RKO (cell line): ENCODE measurements at places on chromosomes 5 and 9.
A peak's percentile ranks its signal among the peaks of the same experiment; 100 is the strongest.

DNA sequence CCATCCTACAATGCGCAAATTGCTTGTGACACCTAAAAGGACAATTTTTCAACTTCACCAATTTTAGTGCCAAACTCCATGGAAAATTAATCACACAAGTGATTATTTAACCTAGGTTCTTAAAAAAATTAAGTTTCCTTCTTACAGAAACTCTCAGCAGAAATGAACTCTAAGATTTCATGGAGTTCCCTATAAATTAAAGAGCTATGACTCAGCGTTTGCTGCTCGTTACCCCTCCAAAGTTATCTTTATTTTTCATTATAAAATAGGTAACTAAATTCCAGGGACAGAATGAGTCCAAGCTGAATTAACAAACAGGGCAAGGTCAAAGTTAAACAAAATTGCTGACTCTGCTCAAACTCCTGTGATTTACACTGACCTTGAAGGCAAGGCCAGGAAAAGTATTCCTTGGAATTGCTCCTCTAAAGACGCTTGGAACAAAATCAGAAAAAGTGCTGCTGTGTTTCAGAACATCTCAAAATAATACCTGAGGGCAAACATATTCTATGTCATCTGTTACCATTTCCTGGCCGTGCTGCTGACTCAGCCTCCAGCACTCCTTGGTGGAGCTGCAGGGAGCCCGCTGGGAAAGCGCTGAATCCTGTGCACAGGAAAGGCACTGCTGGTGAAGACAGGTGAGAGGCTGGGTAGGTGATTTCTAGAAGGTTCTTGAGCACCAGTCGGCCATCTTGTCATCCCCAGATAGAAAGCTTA lies 2.5 kb upstream of the CMBL start:
- DNase-seq: peak; percentile 22

DNA sequence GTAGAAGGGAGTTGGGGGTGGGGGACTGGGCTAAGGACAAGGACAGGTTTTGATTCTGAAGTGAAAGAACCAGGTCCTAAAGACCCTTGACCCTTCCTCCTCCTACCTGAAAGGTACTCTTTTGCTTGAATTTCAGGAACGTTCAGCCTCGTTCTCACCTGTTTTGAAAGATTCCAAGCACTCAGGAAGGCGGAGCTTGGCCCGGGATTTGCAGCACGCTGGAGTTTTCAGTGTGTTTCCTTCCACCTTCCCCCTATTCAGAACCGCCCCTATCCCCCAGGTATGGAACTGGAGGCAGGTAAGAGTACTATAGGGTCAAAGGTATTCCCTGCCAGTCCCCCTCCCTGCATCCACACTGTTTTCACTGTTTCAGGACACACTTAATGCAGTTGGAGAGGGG lies 7.1 kb downstream of the EGR1 start:
- DNase-seq: no peak

GRCh38 chr5:67549296-67549618 lies 352.7 kb upstream of the CD180 start:
- DNase-seq: no peak

DNA sequence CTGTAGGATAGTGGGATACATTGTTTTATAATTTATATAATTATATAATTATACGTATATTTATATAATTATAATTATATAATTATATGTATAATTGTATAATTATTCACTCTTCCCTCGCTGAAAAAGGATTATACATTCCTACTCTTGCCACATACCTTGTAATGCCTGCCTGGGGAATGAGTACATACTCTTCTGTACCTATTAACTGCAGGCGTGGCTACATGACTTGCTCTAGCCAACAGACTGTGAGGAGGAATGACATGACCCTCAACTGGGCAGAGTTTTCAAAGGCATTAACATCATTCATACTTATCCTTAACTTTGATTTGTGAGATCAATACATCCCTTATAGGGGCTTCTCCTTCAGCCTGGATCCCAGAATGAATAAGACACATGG lies 19.1 kb downstream of the ERMP1 start:
- no peak for DNase-seq

DNA sequence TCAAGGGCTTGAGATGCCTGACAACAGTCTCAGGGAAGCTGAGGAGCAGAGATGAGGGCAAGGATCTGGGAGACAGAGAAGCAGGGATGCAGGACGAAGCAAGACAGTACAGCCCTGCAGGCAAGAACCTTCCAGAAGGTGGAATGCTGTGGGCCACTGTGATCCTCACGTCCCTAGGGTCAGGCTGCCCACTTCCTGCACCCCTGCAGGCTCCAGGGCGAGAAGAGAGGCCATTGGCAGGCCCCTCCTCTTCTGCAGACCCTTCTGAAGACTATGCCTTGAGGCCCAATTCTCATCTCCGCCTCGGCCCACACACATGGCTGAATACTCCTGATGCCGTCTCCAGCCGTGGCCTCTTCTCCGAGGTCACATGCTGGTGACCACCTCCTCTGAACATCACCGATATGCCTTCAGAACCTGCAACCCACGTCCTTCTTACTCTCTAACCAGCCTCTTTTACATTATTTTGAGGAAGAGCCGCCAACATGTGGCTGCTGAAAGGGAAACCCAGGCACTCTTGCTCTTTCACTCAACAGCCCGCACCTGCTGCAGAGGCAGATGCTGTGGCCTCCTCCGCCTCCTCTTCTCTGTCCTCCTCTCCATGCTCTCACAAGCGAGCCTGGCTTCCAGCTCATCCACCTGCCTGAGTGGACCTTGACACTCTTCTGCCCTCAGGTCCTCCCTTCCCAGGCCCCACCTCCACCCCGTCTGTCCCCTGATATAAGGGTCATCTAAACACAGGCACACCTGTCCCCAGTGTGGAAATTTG lies 181.5 kb downstream of the IRX2 start:
- no peak for DNase-seq

DNA sequence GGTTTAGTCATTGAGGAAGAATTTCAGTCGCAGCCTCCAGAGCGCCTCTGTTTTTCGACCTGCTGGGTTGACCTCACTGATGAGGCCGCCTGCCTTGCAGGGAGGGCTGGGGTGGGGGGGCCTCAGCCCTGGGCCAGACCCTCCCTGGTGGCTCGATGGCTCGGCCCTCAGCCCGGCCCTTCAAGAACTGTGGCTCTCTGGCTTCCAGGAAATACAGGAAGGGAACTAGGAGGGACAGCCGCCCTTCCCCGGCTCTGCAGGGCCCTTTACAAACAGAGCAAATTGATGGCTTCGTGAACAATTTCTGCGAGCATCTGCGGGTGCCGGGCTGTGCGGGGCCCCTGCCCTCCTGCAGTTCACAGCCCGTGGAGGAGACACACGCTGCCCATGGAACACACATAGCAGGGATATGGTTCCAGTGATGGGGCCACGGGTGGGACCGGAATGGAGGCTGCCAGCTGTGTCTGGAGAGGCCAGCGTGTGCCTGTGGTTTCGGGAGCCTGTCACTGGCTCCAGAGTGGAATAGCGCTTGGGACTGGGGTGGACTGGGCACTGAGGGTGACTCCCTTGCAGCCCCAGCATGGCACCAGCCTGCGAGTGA lies 39.6 kb downstream of the COL5A1 start:
- DNase-seq: no peak

DNA sequence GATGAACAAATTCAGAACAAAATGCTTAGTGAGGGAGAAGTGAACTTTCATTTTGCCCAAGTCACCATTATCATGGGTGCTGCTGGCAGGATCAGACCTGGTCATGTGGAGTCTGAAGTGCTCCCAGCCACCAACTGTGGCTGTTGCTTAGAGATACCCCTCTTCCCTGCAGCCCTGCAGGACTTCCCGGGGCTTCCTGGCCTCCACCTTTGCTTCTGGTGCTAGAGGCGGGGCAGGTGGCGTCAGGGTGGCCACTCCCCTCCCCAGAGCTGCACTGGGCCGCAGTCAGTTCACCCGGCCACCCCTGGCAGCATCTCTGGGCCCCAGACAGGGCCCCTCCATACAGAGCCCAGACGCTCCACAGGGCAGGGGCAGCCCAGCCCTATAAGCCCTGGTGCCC lies 30.0 kb upstream of the SLC12A7 start:
- DNase-seq: no peak

DNA sequence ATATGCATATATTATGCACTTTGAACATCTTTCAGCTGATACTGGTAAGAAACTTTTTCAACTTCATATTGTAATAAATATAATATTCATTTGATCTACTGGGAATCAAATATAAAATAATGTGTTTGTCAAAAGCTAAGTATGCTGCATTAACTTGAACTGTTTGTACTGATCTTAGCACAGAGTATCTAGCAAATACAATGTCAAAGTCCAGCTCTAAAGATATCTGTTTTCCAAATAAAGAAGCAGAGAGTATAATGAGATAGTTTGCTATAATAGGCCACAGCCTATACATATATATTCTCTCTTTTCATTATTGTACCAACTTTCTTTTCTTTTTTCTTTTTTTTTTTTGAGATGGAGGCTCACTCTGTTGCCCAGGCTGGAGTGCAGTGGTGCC lies 417.0 kb downstream of the TMEM161B start:
- DNase-seq: no peak

GRCh38 chr9:118734696-118735095 lies 634.5 kb downstream of the BRINP1 start:
- no peak for DNase-seq

DNA sequence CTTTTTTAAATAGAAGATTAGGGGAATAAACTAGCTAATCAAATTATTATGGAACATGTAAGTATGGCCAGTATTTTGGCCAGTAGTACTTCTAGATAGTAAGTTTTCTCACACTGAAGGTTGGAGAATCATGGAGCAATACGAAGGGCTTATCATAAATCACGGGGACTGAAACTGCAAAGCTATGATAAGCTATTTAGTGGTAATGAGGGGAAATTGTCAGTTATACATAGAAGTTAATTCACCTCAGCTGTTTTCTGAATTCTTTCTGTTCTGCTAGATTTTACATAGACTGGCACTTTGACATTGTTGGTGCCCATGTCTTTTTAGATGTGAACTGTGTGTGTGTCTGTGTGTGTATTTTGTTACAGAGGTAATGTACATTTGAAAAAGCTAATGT lies 34.5 kb upstream of the FAM151B start:
- DNase-seq: no peak

DNA sequence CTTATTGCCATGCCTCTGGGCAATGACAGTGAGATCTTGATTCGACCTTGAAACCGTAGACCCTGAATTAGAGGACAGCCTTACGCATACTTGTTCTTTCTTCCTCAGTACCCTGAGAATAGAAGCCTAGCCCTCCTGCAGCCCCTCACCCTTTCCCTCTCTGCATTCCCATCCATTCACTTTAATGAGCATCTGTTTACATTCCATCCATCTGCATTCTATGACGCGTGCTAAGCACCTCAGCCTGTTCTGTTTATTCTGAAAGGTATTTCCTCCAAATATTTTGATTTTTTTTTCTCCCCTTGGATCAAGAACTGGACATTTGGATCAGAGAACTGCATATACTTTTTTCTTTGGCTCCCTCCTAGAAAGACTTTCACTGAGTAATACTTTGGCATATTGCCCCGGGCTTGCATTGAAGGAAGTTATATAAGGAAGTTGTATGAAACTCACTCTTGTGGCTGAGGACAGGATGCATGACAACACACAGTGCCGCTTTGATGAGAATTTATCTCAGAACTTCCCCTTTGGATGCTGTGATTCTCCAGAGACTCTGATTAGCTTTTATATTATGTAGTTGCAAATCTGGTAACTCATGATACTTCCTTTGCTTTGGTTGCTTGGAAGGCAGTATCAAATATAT lies 15.7 kb downstream of the TMEM8B start:
- DNase-seq: peak; percentile 88

DNA sequence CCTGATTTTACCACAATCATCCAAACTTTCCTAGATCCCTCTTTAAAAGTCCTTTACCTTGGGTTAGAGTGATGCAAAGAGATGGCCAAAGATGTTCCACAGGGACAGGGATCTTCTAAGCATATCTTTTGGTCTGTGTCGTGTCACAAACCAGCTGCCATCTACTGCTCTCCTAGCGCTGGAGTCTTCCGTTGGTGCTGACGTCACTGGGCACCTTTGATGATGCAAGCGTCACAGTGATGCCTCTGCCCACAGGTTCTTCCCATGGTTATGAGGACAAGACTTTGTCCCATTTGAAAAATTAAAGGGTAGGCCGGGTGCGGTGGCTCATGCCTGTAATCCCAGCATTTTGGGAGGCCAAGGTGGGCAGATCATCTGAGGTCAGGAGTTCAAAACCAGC lies 1.7 kb upstream of the GLT6D1 start:
- no peak for DNase-seq

GRCh38 chr9:121878271-121878822 lies 214.8 kb downstream of the TTLL11 start:
- no peak for DNase-seq

DNA sequence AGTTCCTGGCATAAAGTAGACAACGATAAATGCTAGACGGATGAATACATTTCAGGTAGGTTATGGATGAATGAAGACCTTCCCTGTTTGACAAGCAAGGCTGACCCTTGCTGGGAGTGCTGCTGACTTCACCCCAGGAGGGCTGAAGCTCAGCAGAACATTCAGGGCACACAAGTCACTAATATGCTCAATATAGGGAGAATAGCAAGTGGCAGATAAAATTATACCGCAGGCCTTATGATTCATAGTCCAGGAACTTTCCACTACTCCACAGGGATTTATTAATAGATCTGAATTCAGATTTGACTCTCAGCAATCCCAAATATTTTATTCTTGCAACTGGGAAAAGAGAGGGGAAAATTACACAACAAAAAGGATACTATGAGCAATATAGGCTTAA lies 38.2 kb upstream of the GRAMD2B start:
- no peak for DNase-seq

- DNase-seq: no peak
Observed at GRCh38 chr5:132480546-132480892, 10.1 kb downstream of the IRF1 start.

DNA sequence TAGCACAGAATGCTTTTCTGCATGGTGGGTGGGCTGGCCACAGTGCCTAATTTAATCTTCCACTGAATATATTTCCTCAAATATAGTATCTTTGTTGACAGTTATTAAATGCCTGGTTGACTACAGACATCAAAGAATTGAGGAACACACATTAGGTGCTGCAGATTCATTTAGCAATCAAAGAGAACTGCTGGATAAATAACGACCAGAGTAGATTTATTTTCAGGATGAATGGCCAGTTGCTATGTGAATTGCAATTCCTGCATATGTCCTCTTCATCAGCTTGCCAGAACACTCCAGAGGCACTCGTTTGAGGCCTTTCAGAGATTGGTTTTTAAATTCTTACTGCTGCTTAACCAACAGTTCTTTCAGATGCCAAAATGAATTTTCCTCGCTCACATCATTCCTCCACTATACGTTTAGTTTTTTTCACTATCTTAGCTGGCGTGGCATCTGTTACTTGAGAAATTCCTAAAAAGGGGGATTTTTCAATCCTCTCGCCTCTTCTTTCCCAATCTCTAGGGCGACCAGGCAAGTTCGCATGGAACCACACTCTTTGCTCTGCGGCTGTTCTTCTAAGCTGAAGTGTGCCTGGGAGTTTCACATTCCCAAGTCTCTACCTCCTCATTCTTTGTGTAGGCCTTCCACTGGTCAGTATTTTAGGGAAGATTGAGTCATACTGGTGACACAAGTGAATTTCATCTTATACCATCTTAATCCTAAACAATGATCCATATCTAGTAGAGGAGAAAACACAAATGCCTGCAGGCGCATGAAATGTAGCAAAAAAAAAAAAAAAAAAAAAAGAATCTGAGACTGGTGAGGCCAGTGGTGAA lies 237.1 kb upstream of the NMUR2 start:
- DNase-seq: no peak
